NCI-H1048 (cell line): ENCODE measurements at places on chromosomes 6 and 20.

GRCh38 chr6:130677312-130677711 lies 149.9 kb upstream of the SMLR1 start:
- DNase-seq = no peak

GRCh38 chr6:122749451-122750050 lies 30.0 kb upstream of the FABP7 start:
- DNase-seq = no peak

GRCh38 chr6:11143394-11144371 lies 32.2 kb upstream of the ERVFRD-1 start:
- DNase-seq = no peak

DNA sequence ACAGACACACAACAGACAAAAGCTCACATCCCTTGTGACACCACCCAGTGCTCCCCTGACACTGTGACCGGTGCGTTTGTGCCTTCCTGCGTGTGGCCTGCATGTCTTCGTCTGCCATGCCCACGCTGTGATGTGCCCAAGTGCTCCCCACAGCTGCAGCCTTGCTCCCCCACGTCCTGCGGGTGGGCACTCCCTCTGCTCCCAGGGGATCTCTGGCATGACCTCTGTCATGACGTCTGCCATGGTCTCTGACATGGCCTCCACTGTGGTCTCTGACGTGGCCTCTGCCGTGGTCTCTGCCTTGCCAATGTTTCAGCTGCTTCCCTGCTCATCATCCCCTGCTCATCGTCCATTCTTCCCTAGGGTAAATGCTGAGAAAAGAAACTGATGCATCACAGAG lies 200.9 kb downstream of the DLL1 start:
- no peak for DNase-seq

GRCh38 chr6:79170431-79170830 lies 64.1 kb downstream of the HMGN3 start:
- no peak for DNase-seq

DNA sequence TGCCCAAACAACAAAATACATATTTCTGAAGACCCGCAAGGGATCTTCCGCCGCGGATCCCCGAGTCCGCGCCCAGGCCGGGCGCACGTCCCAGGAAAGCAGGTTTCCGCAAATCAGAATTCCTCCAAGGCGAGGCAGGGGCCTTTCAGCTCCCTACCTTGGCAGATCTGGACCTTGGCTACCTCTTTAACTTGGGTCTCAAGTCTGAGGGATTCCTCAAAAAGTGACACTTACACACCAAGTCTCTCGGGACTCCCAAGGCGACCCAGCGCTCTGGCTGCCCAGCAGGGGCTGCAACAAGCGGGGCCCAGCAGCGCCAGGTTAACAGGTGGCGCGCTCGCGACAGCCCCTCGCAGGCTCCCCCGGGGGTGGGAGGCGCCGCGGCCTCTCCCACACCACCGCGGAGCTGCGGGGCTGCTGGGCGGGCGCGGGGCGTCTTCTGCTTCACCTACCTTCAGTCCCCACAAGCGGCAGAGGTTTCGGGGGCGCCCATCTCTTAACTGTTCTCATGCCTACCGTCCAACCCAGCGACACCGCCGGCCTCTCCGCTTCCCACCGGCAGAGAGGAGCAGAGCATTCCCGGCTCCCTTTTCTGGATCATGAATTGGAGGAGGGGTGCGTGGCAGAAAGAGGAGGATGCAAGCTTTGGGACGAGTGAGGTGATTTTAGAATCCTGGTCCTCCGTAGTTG lies 414 bp downstream of the SIM1 start:
- no peak for DNase-seq

DNA sequence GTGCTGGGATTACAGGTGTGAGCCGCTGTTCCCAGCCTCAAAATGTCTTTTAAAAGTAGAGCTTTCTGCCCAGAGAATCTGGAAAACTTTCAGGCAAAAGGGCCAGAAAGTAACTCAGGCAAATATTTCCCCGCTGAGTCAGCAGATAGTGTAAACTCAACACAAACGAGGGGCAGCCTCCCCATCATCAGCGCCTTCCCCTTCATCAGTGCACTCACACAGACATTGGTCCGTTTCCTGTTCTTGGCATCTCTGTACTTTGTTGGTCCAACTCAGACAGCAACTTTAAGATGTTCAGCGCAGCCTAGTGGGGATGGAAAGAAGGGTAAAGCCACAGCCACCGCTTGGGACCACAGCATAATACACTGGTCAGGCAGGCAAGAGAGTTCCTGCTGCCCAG lies 69.5 kb downstream of the CSE1L start:
- DNase-seq = no peak

DNA sequence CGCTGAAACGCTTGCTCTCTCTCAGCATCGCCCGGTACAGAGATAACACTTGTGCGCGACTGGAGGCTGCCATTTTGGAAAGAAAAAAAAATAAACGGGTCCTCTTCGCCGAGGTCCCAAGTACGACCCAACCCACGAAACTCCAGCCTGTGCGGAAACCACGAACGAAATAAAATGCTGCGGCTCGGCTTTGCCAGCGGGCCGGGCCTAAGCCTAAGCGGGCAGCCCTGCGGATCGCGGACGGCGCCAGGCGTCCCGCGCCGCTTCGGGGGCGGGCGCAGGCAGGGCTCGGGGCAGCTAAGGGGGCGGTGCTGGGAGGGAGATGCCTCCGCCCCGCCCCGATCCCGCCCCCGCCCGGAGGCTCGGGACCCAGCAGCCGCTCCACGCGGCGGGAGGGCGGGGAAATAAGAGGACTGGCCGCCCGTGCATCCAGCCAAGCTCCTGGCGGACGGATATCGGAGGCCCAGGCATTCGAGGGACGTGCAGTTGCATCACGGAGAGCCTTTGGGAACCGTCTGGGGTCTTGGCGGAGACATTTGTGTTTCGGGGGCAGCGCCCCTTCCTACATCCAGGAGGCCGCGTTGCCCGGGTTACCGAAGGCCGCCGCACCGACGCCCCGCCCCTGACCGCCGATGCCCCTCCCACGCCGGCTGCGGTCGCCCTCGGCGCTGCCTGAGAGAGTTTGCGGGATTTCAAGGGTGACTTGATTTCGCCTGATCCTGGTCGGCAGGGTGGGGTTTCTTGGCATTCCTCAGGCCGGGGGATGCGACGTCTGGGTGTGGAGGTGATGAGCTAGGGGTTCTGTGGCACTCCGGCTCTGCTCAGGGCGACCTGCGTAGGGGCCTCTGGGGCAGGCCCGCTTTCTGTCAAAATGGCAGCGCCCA lies at the start of the genes FARS2 and LYRM4:
TSS of gene FARS2 (plus strand) at position 853 of the 884 bp plus-strand sequence.
TSS of gene LYRM4 (minus strand) at position 290 of the 884 bp plus-strand sequence. CDS start at position 73, 217 bp downstream.
- DNase-seq = peak; percentile 75

- DNase-seq = no peak
These were observed 62.8 kb upstream of the GTSF1L start for GRCh38 chr20:43789593-43789992.

DNA sequence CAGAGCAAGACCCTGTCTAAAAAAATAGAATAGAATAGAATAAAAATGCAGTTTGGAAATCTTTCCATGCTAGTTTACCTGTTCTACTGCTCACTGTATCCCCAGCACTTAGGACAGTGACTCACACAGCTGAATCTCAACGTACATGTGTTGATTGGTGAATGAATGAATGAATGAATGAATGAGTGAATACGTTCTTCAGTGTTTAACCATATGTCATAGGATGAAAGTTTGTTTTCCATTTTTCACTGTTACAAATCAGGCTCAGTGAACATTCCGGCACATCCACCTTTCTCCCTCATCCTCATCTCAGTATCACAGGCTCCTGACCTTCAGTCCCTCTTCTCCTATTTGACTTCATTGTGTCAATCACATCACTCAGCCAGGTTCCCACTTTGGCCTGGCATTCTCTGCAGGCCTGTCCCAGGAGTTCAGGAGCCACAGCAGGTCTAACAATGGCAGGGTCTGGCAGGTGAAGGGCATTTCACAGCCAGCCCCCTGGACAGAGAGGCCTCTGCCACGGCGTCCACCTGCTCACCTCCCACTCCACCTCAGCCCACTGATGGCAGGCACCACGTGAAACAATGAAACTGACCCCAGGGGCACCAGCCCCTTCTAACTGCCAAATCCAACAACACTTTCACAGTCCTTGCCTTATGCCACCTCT lies 7.9 kb downstream of the ZC3H12D start:
- no peak for DNase-seq

- no peak for DNase-seq
These were observed 6.8 kb downstream of the SLC22A3 start for GRCh38 chr6:160355001-160355400.
